ENCODE measurements at places on chromosomes 11 and 22. TPM values are rescaled to one million over a fixed set of nuclear protein-coding genes. Genes with fewer than 3 reads are reported as not detected.

The CASP4 gene
- 115 TPM for total RNA-seq

- H3K27ac ChIP-seq = no peak overlapping the region
- H3K4me3 ChIP-seq = no peak overlapping the region
- no peaks in the 10 kb centered on the region for H3K36me3 ChIP-seq
- DNase-seq = no peak
- H3K27me3 ChIP-seq = no peaks in the 10 kb centered on the region
- H3K4me1 ChIP-seq = no peaks in the 10 kb centered on the region
Observed at GRCh38 chr22:48695251-48695650, 1132.4 kb downstream of the BRD1 start.

The MFRP gene
- not detected for total RNA-seq

DNA sequence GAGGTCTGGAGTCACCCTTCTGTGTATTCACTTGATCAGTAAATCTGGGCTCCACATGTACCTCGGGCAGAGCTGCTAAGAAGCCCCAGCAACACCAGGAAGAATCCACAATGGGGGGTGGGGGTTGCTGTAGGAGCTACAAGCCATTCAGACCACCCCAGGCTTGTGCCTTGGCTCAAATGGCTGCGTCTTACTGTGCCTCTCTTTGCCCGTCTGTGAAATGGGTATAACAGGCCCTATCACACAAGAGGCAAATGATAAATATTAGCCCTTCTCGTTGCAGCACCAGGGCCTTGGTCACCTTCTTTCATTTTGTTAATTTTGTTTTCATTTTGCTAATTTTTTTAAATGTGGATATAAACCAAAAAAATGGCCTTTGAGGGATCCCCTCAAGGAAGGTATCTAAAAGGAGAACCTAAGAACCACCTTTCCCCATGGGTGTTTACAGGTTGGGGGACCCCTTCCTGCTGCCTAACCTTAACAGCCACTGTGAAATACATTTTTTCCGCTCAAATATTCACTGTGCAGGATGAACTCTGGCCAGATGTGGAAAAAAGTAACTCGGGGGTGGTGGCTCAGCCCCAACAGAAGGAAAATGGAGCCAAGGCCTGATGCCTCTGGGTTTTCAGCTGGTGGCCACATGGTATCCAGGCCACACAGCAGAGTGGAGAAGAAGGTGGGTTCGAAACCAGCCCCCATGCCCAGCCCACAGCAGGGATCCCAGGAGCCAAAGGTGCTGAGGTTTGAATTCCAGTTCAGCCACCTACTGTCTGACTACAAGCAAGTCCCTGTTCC lies 284.0 kb downstream of the MN1 start:
- H3K27me3 ChIP-seq = peaks cover 3% of the 10 kb centered on the region
- H3K4me1 ChIP-seq = no peaks in the 10 kb centered on the region
- H3K36me3 ChIP-seq = no peaks in the 10 kb centered on the region
- H3K4me3 ChIP-seq = no peak overlapping the region
- H3K27ac ChIP-seq = no peak overlapping the region
- no peak for DNase-seq

DNA sequence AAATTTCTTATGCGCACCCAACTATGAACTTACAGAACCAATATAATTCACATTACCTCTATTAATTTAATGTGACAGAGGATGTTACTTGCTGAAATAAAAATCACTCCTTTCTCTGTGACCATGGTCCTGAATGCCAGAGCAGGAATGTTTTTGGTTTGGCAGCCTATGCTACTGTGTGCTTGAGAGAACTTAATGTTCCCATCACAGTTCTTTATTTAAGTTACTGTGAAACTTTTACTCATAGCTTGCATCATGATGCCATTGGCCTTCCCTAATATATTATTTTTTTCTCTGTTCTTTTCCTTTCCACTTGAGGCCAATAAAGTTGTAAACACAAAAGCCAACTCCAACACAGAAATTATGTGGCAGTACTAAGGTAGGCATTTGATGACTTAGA lies 142.2 kb downstream of the FAM76B start:
- H3K4me3 ChIP-seq = no peak overlapping the region
- no peak for DNase-seq
- H3K36me3 ChIP-seq = peaks cover 19% of the 10 kb centered on the region
- peaks cover 2% of the 10 kb centered on the region for H3K27me3 ChIP-seq
- peaks cover 3% of the 10 kb centered on the region for H3K4me1 ChIP-seq
